ENCODE measurements at places on chromosomes 16 and 17.

- H3K27ac ChIP-seq, result no peak overlapping the region
- no peaks in the 10 kb centered on the region for H3K27me3 ChIP-seq
- no peaks in the 10 kb centered on the region for H3K36me3 ChIP-seq
- H3K4me3 ChIP-seq, result no peak overlapping the region
- H3K4me1 ChIP-seq, result no peaks in the 10 kb centered on the region
- no peak for DNase-seq
These were observed 52.8 kb upstream of the LYRM9 start for GRCh38 chr17:27945953-27946352.

DNA sequence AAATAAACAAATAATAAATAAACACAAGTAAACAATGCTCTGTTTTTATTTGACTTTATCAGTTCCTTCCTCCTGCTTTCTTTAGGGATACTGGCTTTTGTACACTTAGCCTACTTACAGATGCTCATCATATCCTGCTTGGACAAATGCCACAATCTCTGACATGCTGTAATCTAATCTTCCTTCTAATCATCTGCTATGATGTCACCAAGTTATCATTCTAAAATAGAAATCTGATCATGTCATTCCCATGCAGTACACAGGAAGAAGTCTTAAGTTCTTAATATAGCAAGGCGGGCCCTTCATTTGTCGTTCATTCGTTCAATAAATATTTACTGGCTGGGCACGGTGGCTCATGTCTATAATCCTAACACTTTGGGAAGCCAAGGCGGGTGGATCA lies 9.1 kb upstream of the UBB start:
- no peaks in the 10 kb centered on the region for H3K4me1 ChIP-seq
- no peaks in the 10 kb centered on the region for H3K27me3 ChIP-seq
- H3K27ac ChIP-seq, result no peak overlapping the region
- DNase-seq, result no peak
- no peaks in the 10 kb centered on the region for H3K36me3 ChIP-seq

- no peak overlapping the region for H3K27ac ChIP-seq
- H3K4me3 ChIP-seq, result no peak overlapping the region
- no peaks in the 10 kb centered on the region for H3K36me3 ChIP-seq
- peaks cover 3% of the 10 kb centered on the region for H3K4me1 ChIP-seq
These were observed 3.0 kb downstream of the MSI2 start for GRCh38 chr17:57259306-57259705.

GRCh38 chr17:55641676-55642081 lies 81.0 kb downstream of the TMEM100 start:
- H3K4me1 ChIP-seq, result no peaks in the 10 kb centered on the region
- H3K27me3 ChIP-seq, result no peaks in the 10 kb centered on the region
- H3K4me3 ChIP-seq, result no peak overlapping the region
- H3K27ac ChIP-seq, result no peak overlapping the region
- peak; percentile 35 for DNase-seq
- no peaks in the 10 kb centered on the region for H3K36me3 ChIP-seq

- no peaks in the 10 kb centered on the region for H3K4me1 ChIP-seq
- H3K4me3 ChIP-seq, result no peak overlapping the region
- no peak for DNase-seq
- H3K36me3 ChIP-seq, result no peaks in the 10 kb centered on the region
- no peaks in the 10 kb centered on the region for H3K27me3 ChIP-seq
- no peak overlapping the region for H3K27ac ChIP-seq
These were observed 83.9 kb downstream of the RMI2 start for GRCh38 chr16:11429123-11429522.

- H3K27me3 ChIP-seq, result no peaks in the 10 kb centered on the region
- DNase-seq, result no peak
- no peak overlapping the region for H3K4me3 ChIP-seq
- peaks cover 65% of the 10 kb centered on the region for H3K36me3 ChIP-seq
These were observed 5.4 kb downstream of the VASN start for GRCh38 chr16:4376893-4377572.

DNA sequence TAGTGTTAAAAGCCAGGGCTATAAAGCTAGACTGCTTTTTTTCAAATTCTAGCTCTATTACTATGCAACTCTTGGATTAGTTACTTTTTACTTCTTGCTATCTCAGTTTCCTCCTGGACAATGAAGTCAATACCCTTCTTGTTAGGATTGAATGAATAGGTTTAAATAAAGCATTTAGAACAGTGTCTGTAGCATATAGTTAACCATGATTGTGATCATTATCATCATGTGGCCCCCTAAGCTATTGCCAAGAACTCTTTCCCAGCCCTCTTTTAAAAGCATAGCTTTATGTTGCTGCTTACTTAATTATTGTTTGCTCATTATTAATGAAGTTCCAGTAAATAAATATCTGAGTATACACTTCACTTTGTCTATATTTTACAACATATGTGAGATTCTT lies 4.5 kb downstream of the VMP1 start:
- H3K4me1 ChIP-seq, result peaks cover 2% of the 10 kb centered on the region
- no peak for DNase-seq
- no peak overlapping the region for H3K27ac ChIP-seq
- no peak overlapping the region for H3K4me3 ChIP-seq
- H3K36me3 ChIP-seq, result peaks cover 3% of the 10 kb centered on the region

DNA sequence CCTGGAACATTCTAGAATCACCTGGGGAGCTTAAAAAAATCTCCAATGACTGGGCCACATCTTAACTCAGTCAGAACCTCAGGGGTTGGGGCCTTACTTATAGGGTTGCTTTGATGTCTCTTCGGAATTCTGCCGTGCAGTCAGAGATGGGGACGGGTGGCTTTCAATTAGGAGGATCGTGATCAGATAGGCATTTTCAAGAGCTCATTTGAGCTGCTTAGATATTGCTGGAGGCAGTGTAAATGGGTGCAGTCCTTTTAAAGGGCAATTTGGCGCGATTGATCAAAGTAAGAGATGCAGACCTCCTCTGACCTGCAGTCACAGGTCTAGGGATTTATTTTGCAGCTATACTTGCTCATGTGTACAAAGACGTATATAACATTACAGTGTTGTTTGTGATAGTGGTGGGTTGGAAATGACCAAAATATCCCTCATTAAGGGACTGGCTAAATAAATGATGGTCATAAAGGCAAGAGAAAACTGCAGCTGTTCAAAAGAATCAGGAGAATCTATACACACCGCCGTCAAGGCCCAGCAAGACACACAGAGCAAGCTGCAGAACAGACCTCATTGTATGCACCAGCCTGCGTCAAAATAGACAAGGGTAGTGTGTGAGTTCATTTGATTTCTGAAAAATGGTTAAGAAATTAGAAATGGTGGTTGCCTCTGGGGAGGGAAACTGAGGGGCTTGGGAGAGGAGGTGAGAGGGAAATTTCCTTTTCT lies 6.3 kb upstream of the KCNG4 start:
- no peaks in the 10 kb centered on the region for H3K36me3 ChIP-seq
- H3K4me1 ChIP-seq, result no peaks in the 10 kb centered on the region
- no peak overlapping the region for H3K4me3 ChIP-seq
- no peak for DNase-seq
- H3K27me3 ChIP-seq, result peaks cover 2% of the 10 kb centered on the region

DNA sequence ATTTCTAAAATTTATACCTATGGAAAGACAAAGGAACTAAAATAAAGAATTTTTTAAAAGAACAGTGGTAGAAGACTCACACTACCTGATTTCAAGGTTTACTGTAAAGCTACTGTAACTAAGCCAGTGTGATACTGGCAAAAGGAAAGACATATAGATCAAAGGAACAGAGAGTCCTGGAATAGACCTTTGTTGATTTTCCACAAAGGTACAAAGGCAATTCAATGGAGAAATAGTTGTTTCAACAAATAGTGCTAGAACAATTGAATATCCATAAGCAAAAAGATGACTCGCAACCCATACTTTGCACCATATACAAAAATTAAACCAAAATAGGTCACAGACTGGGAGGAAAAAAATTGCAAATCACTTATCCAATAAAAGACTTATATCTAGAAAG lies 36.7 kb downstream of the MYH10 start:
- H3K36me3 ChIP-seq, result no peaks in the 10 kb centered on the region
- no peak for DNase-seq
- H3K27ac ChIP-seq, result no peak overlapping the region
- H3K4me3 ChIP-seq, result no peak overlapping the region

All from small intestine (tissue), 16 donors.